ENCODE measurements at places on chromosomes 12 and 14. TPM values are rescaled to one million over a fixed set of nuclear protein-coding genes. Genes with fewer than 3 reads are reported as not detected.

ADAM21 gene
- polyA plus RNA-seq: 0.09 TPM

PTCSC3 gene
- polyA plus RNA-seq: not detected

NUAK1 gene
- polyA plus RNA-seq: 6.7 TPM

RNASE3 gene
- not detected for polyA plus RNA-seq

DENND5B gene
- polyA plus RNA-seq: 13.4 TPM

TRPV4 gene
- polyA plus RNA-seq: 6.2 TPM

GSG1 gene
- polyA plus RNA-seq: 1.4 TPM

GMFB gene
- polyA plus RNA-seq: 9.9 TPM
